ENCODE measurements at places on chromosomes 11 and 22.

- DNase-seq: no peak
Measured at GRCh38 chr11:72787216-72788104, 6.4 kb downstream of the STARD10 start.

DNA sequence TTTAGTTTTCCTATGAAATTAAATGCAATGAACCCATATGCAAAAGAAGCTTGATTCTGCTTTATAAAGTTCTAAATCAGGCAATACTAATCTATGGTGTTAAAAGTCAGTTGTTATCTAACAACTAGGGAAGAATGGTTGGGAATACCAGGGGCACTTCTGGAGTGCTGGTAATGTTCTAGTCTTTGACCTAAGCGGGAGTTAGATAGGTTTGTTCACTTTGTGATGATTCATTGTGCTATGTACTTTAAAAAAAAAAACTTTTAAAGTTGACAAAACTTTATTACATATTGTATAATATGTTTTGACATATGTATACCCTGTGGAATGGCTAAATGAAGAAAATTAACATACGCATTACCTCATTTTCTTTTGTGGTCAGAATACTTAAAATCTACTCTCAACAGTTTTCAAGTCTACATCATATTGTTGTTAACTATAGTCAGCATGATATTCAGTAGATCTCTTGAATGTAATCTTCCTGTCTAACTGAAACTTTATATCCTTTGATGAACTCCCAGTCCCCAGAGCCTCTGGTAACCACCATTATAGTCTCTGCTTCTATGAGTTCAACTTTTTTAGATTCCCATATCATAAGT is 39.2 kb downstream of the BIRC2 start:
- no peak for DNase-seq

DNA sequence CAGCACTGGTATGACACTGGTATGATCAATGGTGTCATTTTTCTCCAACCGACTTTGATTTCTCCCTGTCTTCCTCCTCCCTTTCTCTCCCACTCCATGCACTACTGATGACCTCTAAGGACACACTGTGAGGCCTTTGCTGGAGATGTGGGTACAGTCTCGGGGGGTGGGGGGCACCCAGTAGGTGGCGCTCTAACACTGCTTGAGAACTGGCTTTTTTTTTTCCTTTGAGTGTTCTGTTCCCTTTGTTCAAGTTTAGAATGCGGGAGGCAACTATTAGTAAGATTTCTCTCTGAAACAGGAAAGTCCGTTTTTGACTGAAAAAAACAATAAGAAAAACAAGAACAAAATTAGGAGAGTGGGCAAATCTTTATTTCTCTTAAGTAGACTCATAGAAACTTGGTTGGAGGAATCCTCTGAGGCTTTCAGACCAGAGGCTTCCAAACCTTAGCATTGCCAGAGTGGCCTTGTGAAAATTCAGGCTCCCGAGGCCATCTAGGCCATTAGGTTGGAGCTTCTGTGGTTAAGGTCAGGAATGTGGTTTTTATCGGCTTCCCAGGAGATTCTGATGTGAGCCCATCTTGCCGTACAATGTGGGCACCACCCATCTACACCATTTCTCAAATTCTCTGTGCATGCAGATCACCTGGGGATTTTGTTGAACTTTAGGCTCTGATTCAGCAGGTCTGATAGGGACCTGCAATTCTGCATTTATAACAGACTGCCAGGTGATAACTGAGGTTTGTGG is 43.2 kb downstream of the PANX1 start:
- peak; percentile 46 for DNase-seq

DNA sequence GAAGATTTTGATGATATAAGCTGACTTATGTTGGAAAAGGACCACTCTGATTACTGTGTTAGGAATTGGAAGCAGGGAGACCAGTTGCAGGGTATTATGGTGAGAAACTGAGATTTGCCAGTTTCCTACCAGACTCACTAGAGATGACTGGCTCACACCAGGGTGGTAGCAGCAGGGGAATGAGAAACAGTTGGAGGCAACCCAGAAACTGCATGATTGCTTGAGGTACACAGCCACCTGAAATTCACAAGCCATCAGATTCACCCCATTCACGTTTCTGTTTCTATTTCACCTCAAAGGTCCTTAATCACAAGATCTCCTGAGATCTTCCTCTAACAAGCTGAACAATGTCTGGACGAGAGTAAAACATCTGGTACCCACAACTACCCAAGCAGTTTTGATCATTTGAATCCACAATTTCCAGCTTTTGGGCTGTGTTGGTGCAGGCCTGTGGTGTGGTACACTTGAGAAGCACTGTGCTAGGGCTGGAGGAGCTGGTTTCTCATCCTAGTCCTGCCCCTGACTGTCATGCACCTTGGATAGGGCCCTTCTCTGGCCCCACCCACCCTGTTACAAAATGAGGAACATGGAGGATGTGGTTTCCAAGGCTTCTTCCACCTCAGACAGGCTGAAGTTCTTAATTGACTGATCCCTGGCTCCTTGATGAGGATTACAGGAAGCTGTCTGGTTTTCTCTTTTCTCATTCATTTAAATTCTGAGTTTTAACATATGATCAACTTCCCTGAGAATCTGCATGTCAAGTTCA is 233.4 kb downstream of the INSC start:
- DNase-seq: no peak

- DNase-seq: no peak
Measured at GRCh38 chr11:109075976-109076375, 346.0 kb upstream of the C11orf87 start.

GRCh38 chr22:45757068-45757467 is 85.4 kb downstream of the ATXN10 start:
- DNase-seq: peak; percentile 50

GRCh38 chr11:75421035-75421602 is 11.9 kb downstream of the KLHL35 start:
- DNase-seq: no peak

DNA sequence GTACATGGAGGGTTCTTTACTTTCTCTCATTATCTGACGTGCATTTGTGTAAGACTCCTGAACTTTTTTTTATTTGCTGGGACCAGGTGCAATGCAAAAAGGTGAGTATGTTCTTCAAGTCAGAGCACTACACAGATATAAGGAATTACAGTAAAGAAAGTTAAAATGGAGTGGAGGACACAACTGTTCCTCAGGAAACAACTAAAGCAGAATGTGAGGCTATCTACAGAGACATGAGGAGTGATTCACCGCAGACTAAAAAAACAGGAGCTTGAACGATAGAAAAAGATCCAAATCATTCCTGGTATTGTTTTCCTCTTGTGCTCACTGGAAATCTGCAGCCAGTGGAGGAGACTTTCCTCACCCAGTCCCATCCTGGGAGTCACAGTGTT is 106.2 kb downstream of the ABTB2 start:
- peak; percentile 38 for DNase-seq

DNA sequence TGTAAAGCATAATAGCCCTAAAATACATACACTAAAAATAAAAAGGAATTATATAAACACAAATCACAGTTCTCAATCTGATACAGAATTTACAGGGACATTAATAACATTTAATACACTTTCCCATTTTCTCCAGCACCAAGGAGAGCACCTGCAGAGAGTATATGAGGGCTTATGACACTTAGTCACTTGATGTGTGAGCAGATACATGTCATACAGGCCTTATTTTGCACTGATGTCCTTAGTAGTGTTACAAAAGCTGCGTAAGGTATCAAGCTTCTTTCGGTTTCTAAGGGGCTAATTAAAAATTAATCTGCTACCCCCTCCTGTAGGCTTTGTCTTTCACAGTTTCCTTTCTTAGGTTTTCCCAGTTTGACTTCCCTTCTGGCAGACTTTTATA is 61.3 kb downstream of the TRIM44 start:
- DNase-seq: peak; percentile 14

- no peak for DNase-seq
Measured at GRCh38 chr11:44320289-44320973, 10.5 kb upstream of the ALX4 start.

- no peak for DNase-seq
Measured at GRCh38 chr11:57659669-57660068, 2.1 kb downstream of the CLP1 start.

DNA sequence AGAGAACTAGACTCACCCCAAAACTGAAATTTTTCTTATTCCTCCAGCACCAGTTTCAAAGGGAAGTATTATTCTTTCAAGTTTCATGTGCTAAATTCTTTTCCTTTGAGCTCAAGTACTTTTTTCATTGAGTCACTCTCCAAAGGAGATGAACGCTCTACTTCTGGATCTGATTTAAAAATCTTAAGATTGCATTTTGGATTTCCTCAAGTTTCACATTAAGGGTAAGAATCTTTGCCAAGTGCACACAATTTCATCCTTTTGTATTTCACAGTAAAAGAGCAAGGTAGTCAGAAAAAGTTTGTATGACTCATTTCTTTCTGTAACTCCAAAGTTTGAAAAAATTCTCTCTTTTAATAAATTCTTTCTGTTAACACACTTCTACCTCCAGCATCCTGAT is 435.5 kb downstream of the RAB38 start:
- peak; percentile 64 for DNase-seq

GRCh38 chr22:37089434-37089833 is 20.1 kb downstream of the TMPRSS6 start:
- no peak for DNase-seq

- DNase-seq: no peak
Measured at GRCh38 chr11:123995119-123995518, at the start of gene OR10G6. Gene OR10G6 (minus strand): TSS chr11:123995161. CDS start chr11:123995161, 0 bp downstream.

GRCh38 chr11:119874660-119875238 is 145.7 kb upstream of the NECTIN1 start:
- no peak for DNase-seq

DNA sequence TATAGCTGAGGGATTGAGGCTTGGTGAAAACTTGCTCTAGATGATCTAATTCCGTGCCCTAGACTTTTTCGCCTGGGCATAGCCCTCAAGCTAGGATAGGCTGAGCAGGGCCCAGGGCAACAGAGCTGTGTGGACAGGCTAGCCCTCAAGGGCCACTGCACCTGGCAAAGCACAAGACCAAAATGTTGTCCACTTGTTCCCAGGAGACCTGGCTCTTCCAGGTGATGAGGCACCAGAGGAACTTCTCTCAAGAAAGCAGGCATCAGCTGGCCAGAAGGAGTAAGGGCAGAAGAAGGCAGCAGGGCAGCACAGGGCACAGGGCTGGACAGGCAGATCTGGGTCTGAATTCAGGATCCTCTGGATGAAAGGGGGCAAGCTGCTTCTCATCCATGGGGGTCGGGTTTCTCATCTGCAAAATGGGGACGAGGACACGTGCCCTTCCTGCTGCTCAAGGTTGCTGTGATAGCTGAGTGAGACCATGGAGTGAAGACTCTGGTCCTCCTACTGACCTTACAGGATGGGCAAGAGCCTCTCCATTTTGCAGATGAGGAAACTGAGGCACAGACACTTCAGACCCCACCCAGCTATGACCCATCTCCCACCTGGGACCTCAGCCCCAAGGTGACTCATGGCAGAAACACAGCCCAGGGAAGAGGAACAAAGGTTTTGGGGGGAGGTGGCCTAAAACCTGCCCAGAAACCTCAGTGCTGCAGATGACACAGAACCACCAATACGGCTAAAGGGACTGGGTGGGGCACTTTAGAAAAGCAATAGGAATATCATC is 42.2 kb upstream of the PRDM11 start:
- no peak for DNase-seq

- no peak for DNase-seq
Measured at GRCh38 chr11:72584939-72585597, 89.2 kb downstream of the PDE2A start.

DNA sequence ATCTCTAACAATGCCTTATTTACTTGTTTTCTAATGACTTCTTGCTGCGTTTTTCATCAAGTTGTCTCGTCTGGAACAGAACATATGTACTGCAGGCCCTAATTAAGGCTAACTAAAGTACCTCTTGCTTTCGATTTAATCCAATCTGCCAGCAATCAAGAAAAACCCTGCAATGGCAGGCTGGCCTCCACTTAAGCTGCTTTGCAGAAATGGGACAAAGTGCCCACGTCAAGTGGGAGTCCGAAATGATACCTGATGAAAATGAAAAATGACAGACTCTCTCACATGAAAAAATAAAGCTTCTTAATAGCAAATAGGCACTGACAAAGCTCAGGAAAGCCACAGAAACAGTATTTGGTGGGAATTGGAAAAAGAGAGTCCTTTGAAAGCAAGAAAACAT is 1454.7 kb downstream of the FAM181B start:
- no peak for DNase-seq

DNA sequence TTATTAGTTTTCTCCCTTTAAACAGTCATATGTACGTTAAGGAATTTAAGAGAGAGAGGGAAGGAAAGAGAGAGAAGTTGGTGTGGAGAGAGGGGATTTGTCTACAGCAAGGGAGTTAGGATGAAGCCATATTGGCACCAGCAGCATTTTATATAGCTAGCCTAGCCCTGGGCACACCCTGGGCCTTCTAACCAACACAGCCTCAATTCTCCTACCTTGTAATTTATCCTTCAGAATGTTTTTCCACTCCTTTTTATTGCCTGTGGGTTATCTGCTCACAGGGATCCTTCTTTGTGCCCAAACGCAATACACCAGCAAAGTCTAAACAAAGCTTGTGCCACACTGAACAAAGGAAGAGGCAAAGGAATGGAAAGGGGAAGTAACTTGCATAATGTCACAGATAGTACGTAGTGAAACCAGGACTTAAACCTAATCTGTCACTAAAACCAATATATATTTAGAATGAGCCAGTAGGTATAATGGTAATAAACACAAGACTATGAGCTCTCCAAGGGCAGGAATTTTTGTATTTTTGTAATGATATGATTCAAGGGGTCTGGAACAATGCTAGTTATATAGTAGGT is 613.8 kb upstream of the TENM4 start:
- DNase-seq: no peak
